ENCODE measurements at places on chromosomes 11 and 22. TPM values are rescaled to one million over a fixed set of nuclear protein-coding genes. Genes with fewer than 3 reads are reported as not detected.

- H3K27ac ChIP-seq = no peak overlapping the region
- H3K36me3 ChIP-seq = no peaks in the 10 kb centered on the region
- DNase-seq = no peak
- H3K4me3 ChIP-seq = no peak overlapping the region
Measured at GRCh38 chr11:115207166-115207591, 297.0 kb downstream of the CADM1 start.

Gene SPDYC
- total RNA-seq = not detected

DNA sequence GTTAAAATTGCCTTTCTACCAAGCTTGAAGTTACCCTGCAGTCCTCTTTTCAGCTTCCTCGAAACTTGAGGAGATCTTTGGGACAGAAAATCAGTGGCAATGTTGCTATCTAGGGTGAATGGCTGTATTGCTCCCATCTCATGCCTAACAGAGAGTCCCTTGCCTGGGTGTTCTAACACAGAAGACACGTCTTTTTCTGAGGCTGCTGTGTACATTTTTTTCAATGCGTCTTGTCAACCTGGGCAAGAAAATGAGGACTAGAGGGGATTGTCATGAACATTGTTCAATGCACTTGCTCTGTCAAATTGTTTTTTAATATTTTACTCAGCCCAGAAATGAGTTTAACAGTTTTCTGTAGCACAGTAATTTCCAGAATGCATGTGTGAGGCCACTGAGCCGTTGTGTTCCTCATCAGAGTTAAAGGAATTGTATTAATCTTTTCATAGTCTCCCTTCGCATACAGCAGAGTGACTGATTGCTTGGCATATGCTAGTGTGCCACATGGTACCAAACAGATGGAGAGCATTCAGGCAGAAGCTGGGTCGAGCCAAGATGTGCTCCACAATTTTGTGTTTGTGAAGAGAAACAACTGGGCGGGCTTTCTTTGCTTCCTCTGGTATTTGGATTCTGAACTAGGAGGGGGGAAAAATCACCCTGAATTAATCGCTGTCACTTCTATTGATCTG is 86.0 kb downstream of the CASP12 start:
- no peaks in the 10 kb centered on the region for H3K4me1 ChIP-seq
- no peak overlapping the region for H3K4me3 ChIP-seq
- no peaks in the 10 kb centered on the region for H3K36me3 ChIP-seq

Gene CCDC15
- 0.62 TPM for total RNA-seq

DNA sequence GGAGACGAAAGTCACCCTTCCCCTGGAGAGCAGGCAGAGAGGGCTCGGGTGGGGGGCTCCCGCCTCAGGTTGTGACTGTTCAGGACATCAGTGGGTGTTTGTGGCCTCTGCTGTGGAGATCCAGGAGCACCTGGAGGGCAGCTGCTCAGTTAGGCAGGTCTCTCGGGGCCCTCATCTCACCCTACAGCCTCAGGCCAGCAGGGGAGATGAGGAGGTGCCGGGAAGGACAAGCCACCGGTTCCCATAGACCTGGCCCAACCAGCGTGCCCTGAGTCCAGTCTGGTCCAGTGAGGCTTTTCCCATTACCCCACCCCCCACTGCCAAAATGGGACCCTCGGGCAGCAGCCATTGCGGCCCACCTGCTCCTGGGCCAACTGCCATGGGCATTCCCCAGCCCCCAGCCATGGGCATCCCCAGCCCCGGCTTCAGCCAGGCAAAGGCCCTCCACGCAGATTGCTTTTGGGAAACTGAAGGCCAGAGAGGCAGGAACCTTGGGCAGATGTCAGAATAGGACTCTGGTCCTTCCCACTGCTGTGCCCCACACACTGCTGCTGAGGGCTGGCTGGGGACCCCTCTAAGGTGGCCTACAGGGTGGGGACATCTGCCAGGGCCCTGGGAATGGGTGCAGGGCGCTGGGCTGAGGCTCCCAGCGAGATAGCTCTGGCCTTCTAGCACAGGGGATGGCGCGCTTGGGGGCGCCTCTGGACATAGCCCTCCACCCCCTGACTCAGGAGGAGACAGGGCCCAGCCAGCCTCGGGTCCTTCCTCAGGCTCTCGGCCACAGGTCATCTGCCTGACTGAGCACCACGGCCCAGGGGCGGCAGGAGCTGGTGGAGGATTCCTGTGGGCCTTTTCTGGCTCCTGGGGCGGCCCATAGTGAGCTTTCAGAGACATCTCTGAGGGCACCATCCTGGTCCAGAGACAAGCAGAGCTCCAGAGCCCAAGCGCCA is 4.8 kb downstream of the PIM3 start:
- no peaks in the 10 kb centered on the region for H3K27me3 ChIP-seq
- peak; percentile 50 for DNase-seq
- H3K4me1 ChIP-seq = peaks cover 48% of the 10 kb centered on the region

DNA sequence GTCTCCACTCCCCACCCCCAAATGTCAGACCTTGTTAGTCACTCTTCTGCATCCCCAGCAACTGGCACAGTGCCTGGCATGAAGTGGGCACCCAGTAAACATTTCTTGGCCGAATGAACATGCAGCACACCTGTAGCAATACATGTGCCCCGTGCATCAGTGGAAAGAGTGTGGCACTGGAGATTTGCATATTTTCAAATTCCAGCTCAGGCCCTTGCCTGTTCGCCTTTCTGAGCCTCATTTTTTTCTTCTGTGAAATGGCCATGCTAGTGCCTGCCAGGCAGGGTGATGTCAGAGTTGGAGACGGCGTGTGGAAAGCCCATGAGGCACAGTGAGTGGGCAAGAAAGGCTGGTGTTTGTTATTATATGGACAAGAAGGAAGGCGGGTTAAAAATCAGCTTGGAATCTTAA is 38.7 kb downstream of the CD82 start:
- H3K4me3 ChIP-seq = no peak overlapping the region
- H3K36me3 ChIP-seq = no peaks in the 10 kb centered on the region
- H3K4me1 ChIP-seq = no peaks in the 10 kb centered on the region
- DNase-seq = no peak

DNA sequence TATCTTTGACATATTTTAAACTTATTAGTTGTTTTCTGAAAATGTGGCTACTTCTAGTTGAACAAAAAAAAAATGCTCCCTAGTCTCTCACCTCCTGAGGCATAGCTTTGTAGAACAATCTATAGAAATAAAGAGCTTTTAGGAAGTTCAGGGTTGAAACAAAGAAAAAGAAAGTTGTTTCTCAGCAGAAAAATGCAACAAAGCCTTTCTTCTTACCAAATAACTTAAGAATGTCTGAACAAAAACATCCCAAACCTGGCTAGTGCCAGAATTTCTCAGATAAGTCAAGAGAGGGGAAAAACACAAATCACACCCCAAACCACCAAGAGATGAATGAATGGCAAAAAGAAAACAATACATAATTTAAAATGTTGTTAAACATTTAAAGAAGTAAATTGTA is 114.1 kb downstream of the MAML2 start:
- DNase-seq = no peak
- H3K4me3 ChIP-seq = no peak overlapping the region
- H3K36me3 ChIP-seq = no peaks in the 10 kb centered on the region
- no peak overlapping the region for H3K27ac ChIP-seq

- H3K4me3 ChIP-seq = no peak overlapping the region
- H3K36me3 ChIP-seq = no peaks in the 10 kb centered on the region
- no peak overlapping the region for H3K27ac ChIP-seq
- H3K4me1 ChIP-seq = no peaks in the 10 kb centered on the region
- no peak for DNase-seq
Measured at GRCh38 chr11:113393501-113393985, 6.0 kb downstream of the ANKK1 start.

- H3K4me1 ChIP-seq = no peaks in the 10 kb centered on the region
- no peak for DNase-seq
- no peaks in the 10 kb centered on the region for H3K36me3 ChIP-seq
- H3K4me3 ChIP-seq = no peak overlapping the region
- no peaks in the 10 kb centered on the region for H3K27me3 ChIP-seq
Measured at GRCh38 chr11:100581318-100581717, 105.8 kb upstream of the ARHGAP42 start.

GRCh38 chr11:3165152-3165705 is at the start of gene OSBPL5:
Gene OSBPL5 (minus strand): TSS chr11:3165310. CDS start chr11:3129148, 36,162 bp downstream.
- no peak within 1 kb of the TSS for H3K27ac ChIP-seq
- peak within 1 kb of the TSS; percentile 84 for H3K4me3 ChIP-seq
- H3K36me3 ChIP-seq = no peaks in the 10 kb centered on the region
- no peaks in the 10 kb centered on the region for H3K27me3 ChIP-seq
- DNase-seq = peak; percentile 91

Gene SHISAL1
- 0.61 TPM for total RNA-seq

- no peaks in the 10 kb centered on the region for H3K36me3 ChIP-seq
- no peak overlapping the region for H3K4me3 ChIP-seq
- no peak for DNase-seq
- H3K4me1 ChIP-seq = no peaks in the 10 kb centered on the region
- H3K27ac ChIP-seq = no peak overlapping the region
Measured at GRCh38 chr11:134478176-134478575, 66.1 kb upstream of the B3GAT1 start.

DNA sequence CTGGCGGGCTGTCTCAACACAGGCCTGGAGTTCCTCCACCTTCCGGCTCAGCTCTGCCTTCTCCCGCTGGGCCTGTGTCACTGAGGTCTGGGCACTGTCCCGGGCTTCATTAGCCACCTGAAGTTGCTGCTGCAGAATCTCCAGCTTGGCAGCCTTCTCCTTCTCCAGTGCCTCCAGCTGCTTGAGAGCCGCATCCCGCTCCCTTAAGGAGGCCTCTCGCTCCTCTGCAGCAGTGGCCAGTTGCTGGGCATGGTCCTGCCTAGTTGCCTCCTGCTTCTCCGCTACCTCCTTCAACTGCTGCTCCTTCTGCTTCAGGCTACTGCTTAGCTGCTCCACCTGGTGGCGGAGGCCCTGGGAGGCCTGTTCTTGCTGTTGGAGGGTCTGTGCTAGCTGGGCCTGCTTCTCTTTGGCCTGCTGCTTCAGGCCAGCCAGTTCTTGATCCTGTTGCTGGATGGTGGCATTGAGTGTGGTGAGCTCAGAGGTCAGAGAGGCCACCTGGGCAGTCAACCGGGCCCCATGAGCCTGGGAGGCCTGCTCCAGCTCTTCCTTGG is 16.9 kb downstream of the IL18BP start:
- no peak for DNase-seq
- no peaks in the 10 kb centered on the region for H3K27me3 ChIP-seq
- peaks cover 98% of the 10 kb centered on the region for H3K36me3 ChIP-seq
- H3K4me3 ChIP-seq = no peak overlapping the region

DNA sequence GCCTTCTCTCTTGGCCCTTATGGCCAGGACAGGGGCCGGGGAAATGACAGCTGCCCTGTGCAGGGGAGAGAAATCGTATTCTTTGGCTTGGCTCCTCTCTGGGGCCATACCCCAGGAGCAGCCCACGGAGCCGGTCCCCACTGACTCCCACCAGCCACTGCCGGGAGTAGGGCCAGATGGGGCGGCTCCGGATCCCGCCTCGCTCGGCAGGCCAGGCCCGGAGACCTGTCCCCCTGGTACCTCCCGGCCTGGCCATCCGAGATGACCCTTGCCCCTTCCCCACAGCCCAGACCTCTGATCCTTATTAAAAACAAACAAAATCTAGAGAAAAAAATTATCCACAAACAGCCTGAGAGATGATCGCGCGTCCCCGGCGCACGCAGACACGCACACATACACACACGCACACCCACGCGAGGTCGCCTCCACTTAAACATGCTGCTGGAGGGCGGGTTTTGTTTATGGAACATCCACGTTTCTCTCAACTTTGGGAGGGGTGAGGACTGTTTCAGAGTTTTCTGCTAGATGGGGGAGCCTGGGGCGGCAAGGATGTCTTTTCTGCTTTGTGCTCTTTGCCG is 59.1 kb downstream of the IGLL1 start:
- peak; percentile 59 for DNase-seq
- peak overlapping the region; percentile 8 for H3K4me3 ChIP-seq

- DNase-seq = no peak
- no peaks in the 10 kb centered on the region for H3K36me3 ChIP-seq
- H3K27ac ChIP-seq = no peak overlapping the region
- no peak overlapping the region for H3K4me3 ChIP-seq
Measured at GRCh38 chr11:61059260-61059752, 43.0 kb upstream of the CD5 start.

Gene MYOD1
- total RNA-seq = not detected

- no peak overlapping the region for H3K4me3 ChIP-seq
- H3K27me3 ChIP-seq = no peaks in the 10 kb centered on the region
- no peak for DNase-seq
- H3K27ac ChIP-seq = no peak overlapping the region
- no peaks in the 10 kb centered on the region for H3K36me3 ChIP-seq
Measured at GRCh38 chr11:117883063-117883462, 6.6 kb upstream of the FXYD6 start.

DNA sequence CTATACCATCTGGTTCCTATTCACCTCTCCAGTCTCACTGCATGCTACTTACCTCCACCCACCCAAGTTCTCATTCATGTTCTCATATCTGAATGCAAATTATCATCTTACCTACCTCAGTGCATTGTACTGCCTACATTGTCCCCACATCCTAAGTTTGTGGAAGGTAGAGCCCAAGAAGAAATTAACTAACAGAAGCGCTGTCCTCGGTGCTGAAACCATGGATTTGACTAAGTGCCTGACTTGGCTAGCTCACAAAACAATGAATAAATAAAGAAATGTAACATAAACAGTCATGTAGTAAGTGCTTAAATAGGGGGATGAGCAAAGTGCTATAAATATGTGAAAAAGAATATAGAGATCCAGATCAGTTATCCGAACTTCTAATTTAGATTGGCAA is 63.2 kb downstream of the GRIA4 start:
- no peak overlapping the region for H3K4me3 ChIP-seq
- H3K36me3 ChIP-seq = no peaks in the 10 kb centered on the region
- peak; percentile 37 for DNase-seq
- no peak overlapping the region for H3K27ac ChIP-seq
- no peaks in the 10 kb centered on the region for H3K27me3 ChIP-seq

Gene OR4A16
- total RNA-seq = not detected

DNA sequence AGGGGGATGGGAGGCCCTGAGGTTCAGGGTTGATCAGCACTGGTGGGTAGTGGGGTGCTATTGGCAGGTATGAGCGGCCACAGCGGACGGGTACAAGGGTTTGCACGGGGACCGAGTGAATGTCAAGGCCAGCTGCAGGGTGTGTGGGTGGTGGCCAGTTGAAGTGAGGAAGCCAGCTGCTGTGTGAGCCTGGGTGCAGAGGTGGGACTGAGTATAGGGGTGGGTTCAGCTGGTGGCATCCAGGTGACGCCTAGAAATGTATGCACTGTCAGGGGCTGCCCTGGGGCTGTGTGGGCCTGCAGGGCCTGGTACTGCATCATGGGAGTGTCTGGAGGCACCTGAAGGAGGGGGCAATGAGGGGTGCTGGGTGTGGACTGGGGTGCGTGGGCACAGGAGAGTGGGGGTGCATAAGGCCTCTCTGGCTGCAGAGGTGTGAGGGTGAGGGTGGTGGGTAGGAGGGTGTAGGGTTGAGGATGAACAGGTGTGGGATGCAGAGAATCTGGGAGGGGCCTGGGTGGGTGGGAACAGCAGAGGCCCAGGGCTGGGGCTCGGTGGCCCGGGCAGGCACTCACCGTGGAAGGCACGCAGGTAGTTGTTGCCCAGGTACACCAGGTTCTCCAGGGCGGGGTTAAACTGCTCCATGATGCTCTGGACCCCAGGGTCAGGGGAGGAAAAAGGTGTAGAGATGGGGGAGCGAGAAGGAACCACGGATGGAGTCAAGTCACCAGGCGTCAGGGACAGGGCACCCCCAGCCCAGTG is 1.7 kb downstream of the BAIAP2L2 start:
- H3K27ac ChIP-seq = no peak overlapping the region
- H3K4me3 ChIP-seq = no peak overlapping the region
- no peaks in the 10 kb centered on the region for H3K36me3 ChIP-seq
- H3K27me3 ChIP-seq = no peaks in the 10 kb centered on the region
- peaks cover 10% of the 10 kb centered on the region for H3K4me1 ChIP-seq
- no peak for DNase-seq

Gene MS4A14
- 0.04 TPM for total RNA-seq
